ENCODE measurements at places on chromosomes 16 and 17.

DNA sequence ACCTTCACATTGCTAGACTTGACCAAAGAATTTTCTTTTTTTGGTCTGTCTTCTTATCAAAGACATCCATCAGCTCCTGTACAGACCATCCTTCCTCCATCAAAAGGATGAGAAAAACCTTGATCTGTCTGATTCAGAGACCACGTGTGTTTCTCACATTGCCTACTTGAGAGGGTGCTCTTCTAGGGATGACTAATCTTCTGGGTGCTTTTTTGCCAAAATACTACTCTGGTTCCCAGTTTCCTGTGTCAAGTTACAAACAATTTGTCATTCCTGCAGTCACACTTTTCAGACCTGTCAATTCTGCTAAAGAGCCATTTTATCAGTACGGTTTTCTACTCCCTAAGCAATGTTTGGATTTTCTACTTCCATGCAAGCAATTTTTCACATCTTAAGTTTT lies 492.2 kb downstream of the CDH11 start:
- no peak for DNase-seq

- peak; percentile 60 for DNase-seq
Observed at GRCh38 chr17:17959520-17960361, 12.5 kb downstream of the TOM1L2 start.

GRCh38 chr17:77891602-77892001 lies 66.9 kb upstream of the TNRC6C start:
- no peak for DNase-seq

GRCh38 chr17:10077561-10078299 lies 120.7 kb downstream of the GAS7 start:
- DNase-seq, result no peak

DNA sequence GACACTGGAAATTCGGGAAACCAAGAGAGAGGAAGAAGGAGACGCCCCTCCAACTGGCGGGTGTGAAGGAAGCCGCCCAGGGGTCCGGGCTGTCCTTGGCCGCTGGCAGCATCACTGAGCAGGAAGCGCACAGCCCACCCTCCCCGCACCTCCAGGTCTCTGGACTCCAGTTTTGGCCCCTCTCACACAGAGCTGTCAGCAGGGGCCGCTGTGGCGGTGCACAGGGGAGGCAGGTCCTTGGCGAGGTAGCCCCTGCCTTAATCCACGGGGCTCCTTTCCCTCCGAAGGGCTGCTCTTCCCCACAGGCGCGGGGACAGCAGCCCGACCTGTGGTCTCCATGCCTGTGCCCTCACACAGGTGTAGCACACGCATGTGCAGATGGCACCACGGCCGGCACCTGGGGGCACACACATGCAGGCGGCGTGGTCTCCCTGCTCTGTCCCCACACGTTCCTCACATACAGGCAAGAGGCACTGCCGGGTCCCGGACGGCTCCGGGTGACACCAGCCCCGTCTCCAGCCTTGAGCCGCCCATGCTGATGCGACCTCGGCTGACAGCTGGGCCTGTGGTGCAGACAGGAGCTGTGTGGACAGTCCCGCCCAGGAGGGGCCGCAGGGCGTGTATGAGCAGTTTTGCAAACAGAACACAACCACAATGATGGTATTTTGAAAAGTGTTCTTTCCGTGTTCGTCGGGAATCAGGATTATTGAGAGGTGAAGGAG lies 26.6 kb upstream of the CHMP6 start:
- no peak for DNase-seq

All from activated naive CD4-positive, alpha-beta T cell treated with anti-CD3 and anti-CD28 coated beads for 36 hours (primary cell).